Activated naive CD4-positive, alpha-beta T cell treated with anti-CD3 and anti-CD28 coated beads, Interleukin-2, amount 50 U/mL, for 72 hours (primary cell): ENCODE measurements at places on chromosomes 13 and 19.
A peak's percentile ranks its signal among the peaks of the same experiment; 100 is the strongest.

- no peak for DNase-seq
Observed at GRCh38 chr19:36488118-36488845, 1.1 kb downstream of the ZNF566 start.

DNA sequence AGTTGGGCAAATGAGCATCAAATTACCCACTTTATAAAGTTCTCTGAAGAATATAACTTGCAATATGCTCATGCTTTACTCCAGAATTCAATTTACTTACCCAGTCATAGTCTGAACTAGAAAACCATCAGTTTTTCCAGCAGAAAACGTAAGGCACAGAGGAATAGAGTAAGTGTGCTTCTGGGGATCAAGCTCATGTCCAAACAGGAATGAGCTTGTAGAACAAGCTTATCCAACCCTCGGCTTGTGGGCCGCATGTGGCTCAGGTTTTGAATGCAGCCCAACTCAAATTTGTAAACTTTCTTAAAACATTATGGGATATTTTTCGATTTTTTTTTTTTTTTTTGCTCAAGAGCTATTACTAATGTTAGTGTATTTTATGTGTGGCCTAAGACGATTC, 308.5 kb upstream of the KLF12 start:
- no peak for DNase-seq

- no peak for DNase-seq
Observed at GRCh38 chr19:1830978-1831377, 17.3 kb downstream of the REXO1 start.

- DNase-seq: peak; percentile 76
Observed at GRCh38 chr19:38729653-38730469, 14.4 kb downstream of the CAPN12 start.

GRCh38 chr19:6073858-6074708, 36.2 kb downstream of the RFX2 start:
- no peak for DNase-seq

- DNase-seq: no peak
Observed at GRCh38 chr13:62653371-62653770, 1237.7 kb upstream of the PCDH20 start.

GRCh38 chr13:45792827-45793303, 58.7 kb downstream of the SIAH3 start:
- no peak for DNase-seq

GRCh38 chr13:26561651-26562511, 4.4 kb downstream of the WASF3 start:
- DNase-seq: no peak

- DNase-seq: no peak
Observed at GRCh38 chr19:35913589-35913988, 5.5 kb upstream of the TYROBP start.

- DNase-seq: no peak
Observed at GRCh38 chr13:95723438-95723837, 46.5 kb downstream of the DNAJC3 start.

- DNase-seq: no peak
Observed at GRCh38 chr13:59471106-59471505, 692.6 kb downstream of the DIAPH3 start.

DNA sequence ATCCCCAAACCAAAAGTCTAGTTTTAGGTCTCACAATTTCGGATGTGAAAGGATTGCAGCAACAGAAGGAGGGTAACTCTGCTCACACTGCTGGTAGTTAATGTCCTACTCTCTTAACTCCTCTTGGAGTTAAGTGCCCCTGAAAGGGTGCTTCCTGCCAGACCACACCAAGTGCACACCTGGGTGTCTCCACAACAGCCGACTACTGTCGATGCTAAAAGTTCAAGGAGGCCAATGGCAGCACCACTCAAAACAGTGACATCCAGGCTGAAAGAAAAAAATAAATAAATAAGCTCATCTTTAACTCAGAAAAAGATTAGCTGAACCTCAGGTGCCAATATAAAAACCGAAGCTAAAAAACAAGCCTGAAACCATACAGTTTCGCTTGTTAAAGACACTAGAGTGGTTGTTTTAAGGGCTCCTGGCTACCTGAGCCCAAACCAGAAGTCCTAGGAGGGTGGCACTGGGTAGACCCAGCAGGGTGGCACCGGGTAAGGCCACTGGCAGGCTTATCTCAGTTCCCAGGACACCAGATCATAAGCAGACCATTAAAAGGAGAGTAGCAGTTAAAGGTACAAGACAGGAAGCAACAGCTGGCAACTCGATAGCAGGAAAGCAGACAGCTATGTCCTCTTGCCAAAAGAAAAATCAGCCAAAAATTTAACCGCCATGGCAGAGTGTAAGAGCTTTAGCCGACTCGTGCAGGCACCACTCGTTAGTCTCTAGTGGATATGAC, 39.3 kb downstream of the BRD4 start:
- no peak for DNase-seq

DNA sequence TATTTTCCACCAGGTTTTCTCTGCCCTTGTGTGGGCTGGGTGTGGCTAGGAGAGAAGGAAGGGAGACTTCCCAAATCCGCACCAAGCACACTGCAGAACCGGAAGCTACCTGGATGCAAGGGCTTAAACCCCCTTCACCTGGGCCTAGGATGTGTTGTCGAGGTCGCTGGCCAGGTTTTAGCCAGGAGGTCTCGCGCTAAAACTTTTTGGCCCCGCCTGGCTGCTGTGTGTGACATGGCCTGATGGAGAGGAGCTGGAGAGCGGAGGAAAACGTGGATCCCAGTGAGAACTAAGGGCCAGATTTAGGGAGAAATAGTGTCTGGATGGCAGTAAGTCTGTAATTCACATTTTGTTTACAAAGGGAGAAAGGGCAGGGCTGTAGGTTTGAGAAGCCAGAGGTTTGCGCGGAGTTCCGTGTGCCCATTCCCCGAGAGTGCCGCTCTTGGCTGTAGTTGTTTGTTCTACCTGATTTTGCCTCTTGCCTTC, 3.1 kb upstream of the TSHZ3 start:
- no peak for DNase-seq

- no peak for DNase-seq
Observed at GRCh38 chr13:33956346-33956745, 138.4 kb downstream of the RFC3 start.

GRCh38 chr19:42409477-42409876, 17.7 kb downstream of the LIPE start:
- DNase-seq: no peak

GRCh38 chr19:48394331-48395169, 1.1 kb downstream of the GRIN2D start:
- DNase-seq: no peak

DNA sequence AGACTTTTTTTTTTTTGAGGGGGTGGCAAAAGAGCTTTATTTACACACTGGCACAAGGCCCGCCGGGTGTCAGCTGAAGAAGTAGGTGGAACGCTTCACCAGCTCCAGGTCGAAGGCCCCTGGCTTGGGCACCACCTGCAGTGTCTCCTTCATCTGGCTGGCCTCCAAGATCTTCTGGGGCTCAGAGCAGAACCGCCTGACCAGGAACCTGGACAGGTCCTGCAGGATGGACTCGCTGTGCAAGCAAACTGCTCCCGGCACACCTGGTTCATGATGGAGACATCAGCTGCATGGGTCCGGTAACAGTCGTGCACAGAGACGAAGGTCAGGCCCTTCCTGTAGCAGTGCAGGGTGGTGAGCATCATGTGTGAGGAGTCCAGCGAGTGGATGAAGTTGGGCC, 4.4 kb upstream of the CYP4F2 start:
- no peak for DNase-seq

GRCh38 chr19:58516964-58517833, 2.4 kb downstream of the ZBTB45 start:
- DNase-seq: peak; percentile 29

- no peak for DNase-seq
Observed at GRCh38 chr19:39497701-39497995, 1.1 kb upstream of the DLL3 start.

- no peak for DNase-seq
Observed at GRCh38 chr13:40084934-40085333, 429.5 kb downstream of the COG6 start.

DNA sequence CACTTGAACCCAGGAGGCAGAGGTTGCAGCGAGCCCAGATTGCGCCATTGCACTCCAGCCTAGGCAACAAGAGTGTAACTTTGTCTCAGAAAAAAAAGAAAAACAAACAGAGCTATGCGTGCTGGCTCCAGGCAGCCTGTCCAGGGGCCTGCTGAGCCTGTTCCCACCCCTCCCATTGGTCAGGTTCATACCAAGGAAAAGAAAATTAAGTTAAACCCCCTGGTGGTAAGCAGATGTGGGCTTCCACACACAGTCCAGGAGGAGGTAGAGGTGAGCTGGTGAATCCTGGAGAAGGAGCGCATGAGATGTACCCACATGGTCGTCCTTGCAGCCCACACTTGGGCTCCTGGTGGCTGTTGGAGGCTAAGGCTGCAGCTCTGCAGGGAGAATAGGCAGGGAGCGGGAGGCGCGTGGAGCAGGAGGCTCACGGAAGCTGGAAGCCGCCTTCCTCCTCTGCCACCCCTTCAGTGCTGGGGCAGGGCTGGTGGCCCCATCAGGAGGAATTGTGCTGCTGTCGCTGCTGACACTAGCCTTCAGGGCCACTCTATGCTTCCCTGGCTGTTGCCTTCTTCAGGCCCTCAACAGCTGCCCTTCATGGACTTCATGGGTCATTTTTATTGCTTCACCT, 10.5 kb upstream of the CHAMP1 start:
- no peak for DNase-seq

DNA sequence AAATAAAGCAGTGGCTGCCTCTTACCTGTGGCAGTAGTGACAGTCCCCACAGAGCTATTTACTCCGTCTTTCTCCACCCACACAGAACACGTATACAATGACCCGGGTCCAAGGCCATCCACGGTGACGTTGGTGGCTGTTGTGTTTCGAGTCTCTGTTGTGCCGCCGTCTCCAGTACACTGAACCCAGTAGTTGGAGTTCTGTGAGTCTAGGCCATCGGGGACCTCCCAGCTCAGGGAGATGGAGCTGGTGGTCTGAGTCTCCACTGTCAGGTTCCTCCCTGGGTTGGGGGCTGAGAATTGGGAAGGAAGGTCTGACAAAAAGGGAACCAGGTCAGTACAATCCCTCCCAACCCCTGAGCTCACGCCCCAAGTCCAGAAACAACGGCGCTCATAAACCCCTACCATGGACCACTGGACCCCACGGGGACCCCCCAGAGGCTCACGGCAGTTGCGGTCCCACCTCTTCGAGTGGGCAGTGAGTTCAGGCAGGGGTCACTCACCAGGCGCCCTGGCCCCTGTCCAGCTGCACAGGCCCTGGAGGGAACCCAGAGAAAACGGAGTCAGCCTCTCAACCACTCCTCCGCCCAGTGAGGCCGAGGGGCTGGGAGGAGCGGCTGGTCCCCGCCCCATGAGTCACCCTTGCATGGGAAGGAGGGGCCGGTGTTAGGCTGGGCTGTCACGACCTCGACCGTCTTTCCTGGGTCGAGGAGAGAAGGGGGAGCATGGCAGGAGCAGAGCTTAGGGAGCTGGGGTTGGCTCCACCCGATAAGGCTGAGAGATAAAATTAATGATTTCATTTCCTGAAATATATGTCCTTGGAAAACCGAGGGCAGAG, 2.4 kb downstream of the PTPRH start:
- DNase-seq: peak; percentile 46

GRCh38 chr13:28717170-28717569, 1.6 kb downstream of the SLC46A3 start:
- DNase-seq: no peak

DNA sequence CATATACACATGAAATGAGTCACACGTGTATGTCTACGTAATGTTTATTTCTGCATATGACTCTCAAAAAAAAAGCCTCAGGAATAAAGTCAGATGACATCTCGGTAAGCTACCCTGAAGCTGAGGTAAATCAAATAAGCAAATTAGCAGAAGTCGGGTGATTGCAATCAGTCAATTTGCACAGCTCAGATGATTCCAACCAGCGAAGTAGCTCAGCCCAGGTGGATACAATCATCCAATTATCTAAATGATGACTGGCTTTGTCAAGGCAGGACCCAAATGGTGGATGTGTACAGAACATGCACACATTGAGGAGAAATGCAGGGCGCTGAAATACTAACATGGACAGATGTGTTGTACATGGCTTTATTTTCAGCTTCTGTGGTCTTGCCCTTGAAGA, 148.5 kb downstream of the ZNF486 start:
- DNase-seq: no peak

DNA sequence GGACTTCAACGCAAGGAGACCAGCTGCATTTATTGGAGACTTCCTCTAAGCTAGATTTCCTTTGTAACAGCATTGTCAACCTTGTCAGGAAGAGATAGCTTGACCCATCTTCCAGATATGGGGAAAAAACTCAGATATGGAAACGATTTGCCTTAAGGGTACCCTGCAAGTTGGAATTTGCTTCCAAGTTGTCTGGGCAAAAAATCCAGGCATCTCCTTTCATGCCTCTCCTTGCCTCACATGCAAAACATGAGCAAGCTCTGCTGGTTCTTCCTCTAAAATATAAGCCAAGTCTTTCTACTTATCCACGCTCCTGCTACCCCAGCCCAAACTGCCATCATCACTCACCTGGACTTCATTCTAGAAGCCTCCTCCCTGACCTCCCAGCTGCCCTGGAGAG, 6.4 kb upstream of the DNMT1 start:
- no peak for DNase-seq

- no peak for DNase-seq
Observed at GRCh38 chr19:55633861-55634260, 6.9 kb upstream of the ZNF580 start.

GRCh38 chr13:54614726-54615125, 1586.1 kb downstream of the OLFM4 start:
- no peak for DNase-seq

DNA sequence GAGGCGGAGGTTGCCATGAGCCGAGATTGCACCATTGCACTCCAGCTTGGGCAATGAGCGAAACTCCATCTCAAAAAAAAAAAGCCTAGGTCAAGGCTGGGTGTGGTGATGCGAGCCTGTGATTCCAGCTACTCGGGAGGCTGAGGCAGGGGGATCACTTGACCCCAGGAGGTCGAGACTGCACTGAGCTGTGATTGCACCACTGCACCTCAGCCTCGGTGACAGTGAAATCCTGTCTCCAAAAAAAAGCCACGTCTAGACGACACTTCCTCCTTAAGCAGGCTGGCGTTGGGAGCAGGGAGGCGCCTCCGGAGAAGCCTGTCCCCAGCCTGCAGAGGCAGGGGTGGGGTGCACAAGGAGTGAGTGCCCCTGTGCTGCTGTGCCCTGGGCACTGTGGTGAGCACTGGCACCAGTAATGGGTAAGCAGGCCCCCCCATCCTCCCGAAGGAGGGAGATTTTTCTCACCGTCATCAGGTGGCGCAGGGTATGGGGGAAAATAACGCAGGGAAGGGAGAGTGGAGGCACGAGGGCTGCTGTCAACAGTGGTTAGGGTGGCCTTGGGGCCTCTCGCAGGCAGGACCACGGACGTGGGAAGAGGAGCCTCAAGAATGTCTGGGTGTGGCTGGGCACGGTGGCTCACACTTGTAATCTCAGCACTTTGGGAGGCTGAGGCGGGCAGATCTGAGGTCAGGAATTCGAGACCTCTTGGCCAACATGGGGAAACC, 706 bp downstream of the P2RY11 start:
- no peak for DNase-seq

GRCh38 chr13:47409778-47410177, 512.9 kb upstream of the HTR2A start:
- DNase-seq: no peak

DNA sequence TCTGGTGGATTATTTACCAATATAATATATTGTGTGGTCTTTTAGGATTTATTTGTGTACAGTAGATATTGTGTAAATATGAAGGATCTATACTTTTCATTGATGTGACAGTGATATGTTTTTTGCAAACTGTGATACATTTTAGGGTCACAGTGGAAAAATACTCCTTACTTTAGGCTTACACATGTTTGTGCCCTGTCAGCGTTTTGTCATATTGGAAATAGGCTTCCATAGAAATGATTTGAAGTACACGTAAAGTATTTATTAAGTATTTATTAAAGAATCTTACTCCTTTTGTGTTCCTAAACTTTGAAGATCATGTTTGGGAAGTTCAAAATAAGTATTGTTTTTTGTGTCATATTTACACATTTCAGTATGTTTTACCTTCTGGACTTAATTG, 5.0 kb downstream of the ZNF808 start:
- DNase-seq: no peak
